Stimulated activated CD4-positive, alpha-beta T cell treated with anti-CD3 and anti-CD28 coated beads, Interleukin-1b, Interleukin-23, amount 100 ng/mL, for 1 hour (primary cell): ENCODE measurements at places on chromosomes 16 and 17.
A peak's percentile ranks its signal among the peaks of the same experiment; 100 is the strongest.

GRCh38 chr17:66717641-66718058, 117.3 kb upstream of the CACNG5 start:
- no peak for DNase-seq

- DNase-seq = peak; percentile 85
Observed at GRCh38 chr16:30922960-30923535, 324 bp upstream of the FBXL19 start.

DNA sequence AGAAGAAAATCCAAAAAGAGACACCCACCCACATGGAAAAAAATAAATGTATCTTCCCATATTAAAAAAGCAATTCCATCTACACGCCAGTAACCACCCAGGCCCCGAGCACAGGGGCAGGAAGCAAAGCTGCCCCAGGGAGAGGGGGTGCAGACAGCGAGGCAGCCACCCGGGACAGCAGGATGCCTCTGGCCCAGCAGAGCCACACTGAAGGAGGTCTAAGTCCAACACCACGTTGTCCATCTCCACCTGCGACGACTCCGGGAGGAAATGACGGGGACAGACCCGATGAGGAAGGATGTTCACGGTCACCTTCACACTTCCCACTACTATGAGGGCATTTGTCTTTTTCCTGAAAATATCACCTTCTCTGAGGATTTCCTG, 14.4 kb upstream of the CYTH1 start:
- DNase-seq = no peak

DNA sequence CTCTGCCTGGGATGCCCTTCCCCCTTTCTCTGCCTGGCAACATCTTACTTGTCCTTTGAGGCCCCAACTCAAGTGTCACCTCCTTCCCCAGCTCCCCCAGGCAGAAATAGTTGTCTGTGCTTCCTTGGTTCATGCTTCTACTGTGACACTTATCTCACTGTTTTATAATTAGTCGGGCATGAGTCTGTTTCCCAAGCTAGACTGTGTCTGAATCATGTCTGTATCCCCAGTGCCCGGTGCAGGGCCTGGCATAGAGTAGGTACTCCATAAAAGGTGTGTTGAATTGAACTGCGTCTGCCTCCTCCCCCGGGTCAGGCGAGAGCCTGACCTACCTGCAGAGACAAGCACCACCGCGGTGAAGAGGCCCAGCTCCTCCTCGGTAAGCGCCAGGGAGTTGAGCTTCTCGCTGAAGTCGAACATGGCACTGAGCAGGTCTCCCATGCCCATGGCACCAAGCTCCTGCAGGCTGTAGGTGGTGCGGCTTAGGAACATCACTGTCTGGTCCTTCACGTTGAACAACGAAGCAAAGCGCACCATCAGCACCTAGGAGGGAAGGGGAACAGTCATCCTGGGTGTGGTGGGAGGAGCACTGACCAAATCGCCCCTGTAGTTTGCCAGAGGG, 6.7 kb downstream of the NR1D1 start:
- no peak for DNase-seq

- DNase-seq = no peak
Observed at GRCh38 chr16:66045626-66046025, 320.9 kb upstream of the CDH5 start.

- no peak for DNase-seq
Observed at GRCh38 chr16:53773881-53774280, 69.9 kb downstream of the FTO start.

GRCh38 chr16:29308644-29309546, 97.6 kb downstream of the NPIPB11 start:
- DNase-seq = no peak

DNA sequence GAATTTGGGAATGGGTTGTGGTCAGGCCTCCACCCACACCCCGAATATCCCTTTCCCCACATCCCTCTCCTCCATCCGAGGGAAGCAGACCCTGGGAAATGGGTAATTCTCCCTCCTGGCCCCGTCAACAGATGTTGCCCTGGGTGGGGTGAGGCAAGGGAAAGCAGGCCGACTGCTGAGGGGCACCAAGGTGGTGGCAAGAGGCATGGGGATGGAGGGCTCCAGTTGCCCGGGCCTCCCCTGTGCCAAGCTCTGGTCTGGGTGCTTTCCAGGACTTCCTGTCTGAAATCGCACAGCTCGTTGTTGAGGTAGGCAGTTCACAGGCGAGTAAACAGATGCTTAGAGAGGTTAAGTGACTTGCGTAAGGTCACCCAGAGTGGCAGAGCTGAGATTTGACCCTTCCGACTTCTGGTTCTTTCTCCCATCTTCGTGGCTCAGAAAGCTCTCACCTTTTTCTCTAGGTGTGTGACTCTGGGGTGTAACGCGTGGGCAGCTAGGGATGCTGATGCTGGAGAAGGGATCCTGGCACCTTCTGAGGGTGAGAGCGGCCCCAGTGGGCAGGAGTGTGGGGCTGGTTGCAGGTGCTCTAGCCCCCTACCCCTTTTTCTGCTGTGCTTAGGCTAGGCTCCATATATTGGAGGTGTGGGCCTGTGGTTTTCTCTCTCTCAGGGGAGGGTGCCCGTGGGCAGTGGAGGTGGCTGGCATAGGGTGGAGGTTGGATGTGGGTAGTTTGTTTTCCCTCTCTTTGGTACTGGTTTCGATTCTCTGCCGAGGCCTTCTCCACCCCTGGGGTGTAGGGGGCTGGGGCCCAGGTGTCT, 17.2 kb downstream of the RARA start:
- DNase-seq = no peak

DNA sequence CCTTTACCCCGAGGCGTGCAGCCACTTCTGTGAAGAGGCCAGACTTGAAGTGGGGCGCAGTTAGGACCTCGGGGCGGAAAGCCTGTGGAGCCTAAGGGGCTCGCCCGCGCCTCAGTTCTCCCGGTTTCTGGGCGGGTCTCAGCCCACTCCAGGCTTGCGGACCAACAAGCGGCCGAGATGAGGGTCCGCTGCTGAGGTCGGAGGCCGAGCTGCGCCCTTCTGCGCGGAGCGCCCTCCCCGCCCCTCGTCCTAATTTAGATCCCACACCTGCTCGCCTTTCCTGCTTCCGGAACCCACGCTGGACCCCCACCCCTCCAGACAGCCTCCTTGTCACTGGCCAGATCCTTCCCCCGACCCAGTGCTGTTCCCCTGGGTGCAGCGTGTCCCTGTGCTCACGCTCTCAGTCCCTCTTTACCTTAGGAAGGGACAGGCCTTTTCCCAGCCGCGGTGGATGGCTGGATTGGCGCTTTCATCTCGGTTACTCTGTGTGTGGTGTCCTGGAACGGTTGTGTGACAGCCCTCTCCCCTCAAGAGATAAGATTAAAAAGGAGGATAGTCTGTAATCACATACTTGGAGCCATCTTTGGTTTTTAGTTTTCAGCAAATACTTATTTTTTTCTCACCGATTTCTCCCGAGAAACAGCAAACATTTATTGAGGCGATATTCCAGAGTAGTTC, 933 bp upstream of the ATXN7L3 start:
- no peak for DNase-seq

DNA sequence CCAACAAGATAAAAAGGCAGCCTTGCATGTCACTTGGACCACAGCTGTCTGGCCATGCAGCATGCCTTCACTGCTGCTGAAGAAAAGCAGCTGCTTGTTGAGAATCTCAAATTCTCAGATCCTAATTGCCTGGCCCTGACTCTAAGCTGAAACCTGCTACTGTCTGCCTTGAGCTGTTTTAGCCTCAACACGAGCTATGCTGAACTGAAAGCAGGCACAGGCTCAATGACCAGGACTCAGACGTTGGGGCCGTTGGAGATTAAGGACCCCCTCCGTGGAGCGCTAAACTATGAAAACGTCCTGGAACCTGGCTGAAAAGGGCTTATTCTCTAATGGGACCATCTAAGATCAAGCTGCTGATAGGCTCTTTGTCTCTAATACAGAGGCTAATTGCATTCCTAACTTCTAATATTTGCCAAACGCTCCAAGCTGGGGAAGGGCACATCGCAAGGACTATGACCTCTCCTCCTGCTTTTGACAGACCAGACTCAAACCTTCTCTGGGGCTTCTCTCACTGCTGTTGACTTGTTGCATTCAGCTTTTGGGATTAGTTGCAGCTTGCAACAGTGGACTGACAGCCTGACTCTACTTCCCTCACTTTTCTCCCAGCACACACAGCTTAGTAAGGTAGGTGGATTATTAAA, 4.6 kb upstream of the PLK1 start:
- no peak for DNase-seq

GRCh38 chr17:11643851-11644250, 45.6 kb downstream of the DNAH9 start:
- no peak for DNase-seq

DNA sequence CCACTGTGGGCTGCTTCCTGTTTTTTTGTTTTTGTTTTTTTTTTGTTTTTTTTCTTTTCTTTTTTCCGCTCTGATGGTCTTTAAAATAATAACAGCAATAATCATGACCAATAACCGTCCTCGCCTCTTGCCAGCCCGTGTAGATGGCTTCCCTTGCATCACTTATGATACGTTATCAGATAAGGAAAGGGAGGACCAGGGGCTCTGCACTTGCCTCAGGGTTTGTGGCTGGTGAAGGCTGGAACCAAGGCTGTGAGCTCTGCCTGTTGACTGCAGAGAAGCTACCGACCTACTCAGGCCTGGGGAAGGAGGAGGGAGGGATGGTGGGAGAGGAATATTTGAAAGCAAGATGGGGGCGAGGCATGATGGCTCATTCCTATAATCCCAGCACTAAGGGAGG, 114.0 kb upstream of the SDK2 start:
- no peak for DNase-seq
